ENCODE measurements at places on chromosomes 2 and 18.

DNA sequence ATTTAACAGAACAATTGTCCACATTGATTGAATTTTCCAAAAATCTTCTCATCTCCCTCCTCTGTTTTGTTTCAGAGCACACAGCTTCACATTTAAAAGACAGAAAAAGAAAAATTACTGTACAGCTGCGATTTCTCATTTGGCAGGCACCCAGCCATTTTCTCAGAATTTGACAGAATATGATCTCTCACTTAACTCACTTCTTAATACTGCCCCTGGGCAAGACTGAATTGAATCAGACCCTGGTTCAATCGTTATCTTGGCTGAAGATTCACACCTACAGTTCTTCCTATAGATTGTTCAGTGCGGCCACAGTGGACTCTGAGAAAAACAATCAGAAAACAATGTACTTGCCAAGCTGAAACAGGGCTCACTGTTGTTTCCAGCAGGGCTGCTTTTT is 90.2 kb upstream of the LHCGR start:
- no peak for DNase-seq

- DNase-seq = peak; percentile 44
These were observed 62.5 kb downstream of the CERS6 start for GRCh38 chr2:168518555-168519066.

GRCh38 chr2:7073901-7074300 is 156.7 kb downstream of the RNF144A start:
- no peak for DNase-seq

DNA sequence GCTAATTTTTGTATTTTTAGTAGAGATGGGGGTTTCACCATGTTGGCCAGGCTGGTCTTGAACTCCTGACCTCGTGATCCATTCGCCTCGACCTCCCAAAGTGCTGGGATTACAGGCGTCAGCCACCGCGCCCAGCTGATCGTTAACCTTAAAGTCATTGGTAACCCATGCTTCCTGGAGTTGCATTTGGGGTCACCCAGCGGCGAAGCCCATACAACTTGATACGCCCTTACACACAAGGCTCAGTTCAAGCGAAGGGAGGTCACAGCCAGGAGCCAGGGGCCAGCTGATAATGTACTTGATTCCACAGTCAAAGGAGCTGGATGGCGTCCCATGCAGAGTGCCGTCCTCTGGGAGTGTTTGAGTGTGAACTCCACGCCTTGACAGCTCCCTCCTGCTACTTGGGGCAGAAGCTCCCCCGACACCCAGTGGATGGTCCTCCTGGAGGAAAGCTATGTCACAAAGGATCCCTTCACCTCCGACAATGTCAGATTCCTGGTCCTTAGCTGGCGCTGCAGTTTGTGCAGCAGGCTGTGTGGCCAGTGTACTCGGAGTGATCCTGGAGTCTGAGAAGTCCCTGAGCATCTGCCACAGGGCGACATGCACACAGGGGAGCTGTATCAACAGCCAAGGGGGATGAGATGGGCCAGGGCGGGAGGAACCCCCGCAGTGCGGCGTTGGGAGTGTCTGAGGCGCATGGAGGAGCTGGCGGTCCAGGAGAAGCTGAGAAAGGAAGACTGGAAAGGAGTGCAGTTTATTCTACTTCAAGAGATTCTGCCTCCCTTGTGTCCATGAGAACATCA is 7.9 kb downstream of the CLHC1 start:
- no peak for DNase-seq

- no peak for DNase-seq
These were observed 24.3 kb upstream of the BOK start for GRCh38 chr2:241534293-241534692.

GRCh38 chr2:50535256-50535655 is 496.7 kb downstream of the NRXN1 start:
- DNase-seq = no peak

- DNase-seq = peak; percentile 32
These were observed 157.4 kb downstream of the SOX11 start for GRCh38 chr2:5849562-5849961.

DNA sequence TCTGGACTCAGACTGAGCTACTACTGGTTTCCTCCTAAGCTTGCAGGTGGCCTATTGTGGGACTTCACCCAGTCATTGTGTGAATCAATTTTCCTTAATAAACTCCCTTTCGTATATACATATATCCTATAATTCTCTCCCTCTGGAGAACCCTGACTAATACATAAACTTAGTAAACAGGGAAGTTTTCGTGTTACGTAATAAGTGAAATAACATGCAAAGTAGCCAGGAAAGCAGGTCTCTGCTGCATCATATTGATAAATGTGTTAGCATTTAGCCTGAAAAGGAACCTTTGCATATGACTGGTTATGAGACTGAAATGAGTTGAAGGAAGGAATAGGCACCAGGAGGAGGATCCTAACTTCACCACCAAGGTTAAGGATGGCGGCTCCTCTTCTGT is 527.2 kb upstream of the FAM98A start:
- DNase-seq = no peak

- peak; percentile 83 for DNase-seq
These were observed 155.2 kb downstream of the SH3BP4 start for GRCh38 chr2:235106874-235107639.

- no peak for DNase-seq
These were observed 48.2 kb upstream of the POLE4 start for GRCh38 chr2:74910245-74910644.

- DNase-seq = peak; percentile 81
These were observed 184.5 kb upstream of the LRP1B start for GRCh38 chr2:142315346-142315745.

DNA sequence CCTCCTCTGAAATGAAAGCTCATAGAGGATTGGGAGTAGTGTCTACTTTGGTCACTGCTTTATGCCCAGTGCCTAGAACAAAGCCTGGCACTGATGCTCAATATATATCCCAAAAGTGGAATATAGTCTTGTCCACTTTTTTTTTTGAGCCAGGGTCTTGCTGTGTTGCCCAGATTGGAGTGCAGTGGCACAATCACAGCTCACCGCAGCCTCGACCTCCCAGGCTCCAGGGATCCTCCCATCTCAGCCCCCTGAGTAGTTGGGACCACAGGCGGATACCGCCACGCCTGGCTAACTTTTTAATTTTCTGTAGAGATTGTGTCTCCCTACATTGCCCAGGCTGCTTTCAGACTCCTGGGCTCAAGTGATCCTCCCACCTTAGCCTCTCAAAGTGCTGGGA is 3.8 kb downstream of the FKBP7 start:
- DNase-seq = no peak

GRCh38 chr2:168314236-168314635 is 66.8 kb upstream of the STK39 start:
- no peak for DNase-seq

DNA sequence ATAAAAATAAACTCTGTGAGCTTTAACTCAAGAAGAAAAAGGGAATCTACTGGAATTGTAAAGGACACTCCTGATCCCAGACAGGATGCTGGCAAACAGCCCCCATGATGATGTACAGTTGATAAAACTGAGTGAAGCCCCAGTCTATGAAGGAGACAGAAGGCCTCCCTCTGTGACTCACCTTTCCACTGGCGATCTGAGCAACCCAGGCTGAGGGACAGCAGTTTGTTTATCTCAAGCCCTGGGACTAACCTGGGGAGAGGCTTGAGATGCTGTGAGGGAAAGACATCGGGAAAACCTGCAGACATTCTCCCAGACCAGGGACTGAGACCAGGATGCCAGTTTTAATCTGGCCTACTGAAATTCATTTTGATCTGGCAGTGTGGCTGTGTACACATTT is 104.5 kb upstream of the CDH2 start:
- peak; percentile 11 for DNase-seq

- DNase-seq = no peak
These were observed 423.3 kb downstream of the SETBP1 start for GRCh38 chr18:45104049-45104395.

DNA sequence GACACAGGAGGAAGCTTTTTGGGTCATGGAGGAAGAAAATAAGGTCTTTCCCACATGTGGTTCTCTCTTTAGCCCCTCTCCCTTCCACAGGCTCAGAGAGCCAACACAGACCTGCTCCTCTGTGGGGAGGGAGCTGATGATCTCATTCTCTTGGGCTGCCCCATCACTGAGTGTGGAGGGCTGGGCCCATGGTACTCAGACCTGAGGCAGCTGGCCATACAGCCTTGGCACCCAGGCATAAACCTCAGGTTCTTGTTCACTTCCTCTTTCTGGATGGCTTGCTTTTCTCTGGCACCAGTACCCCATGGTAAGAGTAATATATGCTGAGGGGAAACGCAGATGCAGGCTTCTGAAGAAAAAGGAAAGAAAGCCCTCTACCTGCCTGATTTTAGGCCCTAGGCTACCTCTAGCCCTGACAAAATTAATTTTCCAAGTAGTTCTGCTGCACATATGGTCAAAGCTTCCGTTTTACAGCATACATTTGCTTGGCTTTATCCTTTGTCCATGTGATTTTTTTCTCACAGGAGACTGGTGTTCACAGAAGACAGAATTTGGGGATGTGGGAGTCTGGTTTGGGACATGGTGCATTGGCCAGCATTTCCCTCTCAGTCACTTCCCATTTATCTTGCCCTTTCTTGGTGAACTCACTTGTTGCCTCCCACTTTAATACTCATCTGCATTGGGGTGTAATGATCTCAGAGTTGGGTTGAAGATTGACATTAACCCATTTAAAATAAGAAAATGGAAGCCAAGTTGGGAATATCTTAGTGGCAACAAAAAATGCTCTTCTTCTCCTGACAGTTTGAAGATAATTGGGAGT is 11.1 kb downstream of the DHRS9 start:
- no peak for DNase-seq

DNA sequence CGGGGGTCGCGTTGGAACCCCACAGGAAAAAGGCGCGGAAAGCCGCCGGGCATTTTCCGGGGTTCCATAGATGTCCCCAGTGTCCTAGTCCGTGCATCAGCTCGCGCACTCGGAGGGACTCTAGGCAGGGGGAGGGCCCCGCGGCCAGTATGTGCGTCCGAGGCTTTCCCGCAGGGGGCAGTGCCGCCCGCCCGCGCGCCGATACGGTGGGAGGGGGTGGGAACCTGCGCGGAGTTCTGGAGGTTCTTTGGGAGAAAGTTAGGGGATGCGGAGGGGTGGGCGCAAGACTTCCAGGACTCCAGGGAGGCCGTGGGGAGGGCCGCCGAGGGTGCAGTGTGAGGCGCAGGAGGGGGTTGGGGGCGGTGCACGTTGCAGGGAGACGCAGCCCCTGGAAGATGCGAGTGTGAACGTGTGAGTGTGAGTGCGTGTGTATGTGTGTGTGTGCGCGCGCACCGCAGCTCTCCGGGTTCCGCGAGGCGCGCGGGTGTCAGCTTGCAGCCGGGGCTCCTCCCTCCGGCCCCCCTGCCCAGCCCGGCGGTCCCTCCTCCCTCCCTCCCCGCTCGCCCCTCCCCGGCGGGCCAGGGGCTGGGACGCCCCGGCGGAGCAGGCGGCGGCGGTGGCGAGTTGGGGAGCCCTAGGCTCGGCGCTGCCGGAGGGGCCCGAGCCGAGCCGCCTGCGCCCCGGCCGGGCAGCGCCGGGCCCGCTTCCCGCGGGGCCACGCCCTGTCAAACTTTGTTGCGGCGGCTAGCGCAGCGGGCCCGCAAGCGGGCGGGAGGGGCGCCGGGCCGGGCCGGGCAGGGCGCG is at the start of gene TCF7L1:
TSS of gene TCF7L1 (plus strand) at position 559 of the 804 bp plus-strand sequence. CDS start 293 bp downstream, outside the sequence.
- peak; percentile 87 for DNase-seq

GRCh38 chr2:67896076-67896475 is 166.7 kb downstream of the C1D start:
- no peak for DNase-seq

DNA sequence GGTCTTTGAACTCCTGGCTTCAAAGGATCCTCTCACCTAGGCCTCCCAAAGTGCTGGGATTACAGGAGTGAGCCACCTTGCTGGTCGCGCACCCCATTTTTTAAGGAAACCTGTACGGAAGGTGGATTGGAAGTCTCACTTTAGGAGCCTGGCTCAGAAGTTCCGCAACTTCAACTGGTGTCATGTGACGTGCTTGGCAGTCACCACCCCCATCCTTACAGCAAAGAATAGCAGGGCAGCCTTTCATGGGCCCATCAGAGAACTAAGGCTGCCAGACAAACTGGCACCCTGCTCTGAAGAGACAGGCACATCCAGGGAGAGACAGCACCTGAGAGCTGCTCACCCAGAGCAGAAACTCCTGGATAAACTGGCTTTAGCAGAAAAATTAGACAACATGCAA is 3.3 kb upstream of the SLC66A2 start:
- DNase-seq = no peak

DNA sequence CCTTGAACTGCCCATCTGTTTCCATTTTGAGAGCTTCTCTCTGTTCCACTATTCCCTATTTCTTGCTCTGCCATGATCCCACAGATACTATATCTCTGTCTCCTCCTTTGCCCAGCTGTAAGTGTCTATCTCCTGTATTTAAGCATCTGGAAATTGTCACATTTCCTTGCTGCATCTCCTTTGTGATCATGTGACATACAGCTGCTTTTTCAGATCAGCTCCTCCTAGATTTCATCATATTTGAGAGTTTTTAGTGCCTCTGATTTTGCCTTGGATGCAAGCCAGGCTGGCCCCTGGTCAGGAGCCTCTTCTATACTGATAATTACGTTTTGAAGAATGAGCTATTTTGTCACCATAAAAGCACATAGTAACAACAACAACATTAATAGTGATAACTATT is 131.7 kb upstream of the TNP1 start:
- no peak for DNase-seq

DNA sequence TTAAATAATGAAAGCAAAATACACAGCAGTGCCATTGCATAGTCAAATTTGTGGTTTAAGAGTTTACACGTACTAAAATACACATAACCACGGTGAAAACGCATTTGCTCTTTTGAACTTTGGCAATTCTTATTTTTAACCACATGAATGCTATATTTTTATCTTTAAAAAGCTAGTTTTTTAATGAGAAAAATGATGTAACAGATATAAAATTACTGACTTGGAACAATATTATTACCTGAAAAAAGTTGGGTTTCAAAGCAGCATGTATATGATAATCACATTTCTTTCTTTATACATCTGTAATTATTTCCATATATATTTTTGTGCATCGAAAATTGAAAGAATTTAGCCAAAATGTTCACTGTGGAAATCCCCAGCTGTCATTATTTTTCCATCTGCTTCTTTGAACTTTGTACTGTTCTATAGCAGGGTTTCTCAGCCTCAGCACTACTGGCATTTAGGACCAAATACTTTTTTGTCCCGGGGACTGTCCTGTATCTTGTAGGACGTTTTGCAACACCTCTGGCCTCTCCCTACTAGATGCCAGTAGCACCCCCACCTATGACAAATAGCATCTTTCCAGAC is 75.9 kb upstream of the CAB39 start:
- no peak for DNase-seq

GRCh38 chr2:64863097-64863820 is 125.9 kb upstream of the SLC1A4 start:
- no peak for DNase-seq

GRCh38 chr2:99404039-99404796 is 67.0 kb downstream of the EIF5B start:
- DNase-seq = no peak

DNA sequence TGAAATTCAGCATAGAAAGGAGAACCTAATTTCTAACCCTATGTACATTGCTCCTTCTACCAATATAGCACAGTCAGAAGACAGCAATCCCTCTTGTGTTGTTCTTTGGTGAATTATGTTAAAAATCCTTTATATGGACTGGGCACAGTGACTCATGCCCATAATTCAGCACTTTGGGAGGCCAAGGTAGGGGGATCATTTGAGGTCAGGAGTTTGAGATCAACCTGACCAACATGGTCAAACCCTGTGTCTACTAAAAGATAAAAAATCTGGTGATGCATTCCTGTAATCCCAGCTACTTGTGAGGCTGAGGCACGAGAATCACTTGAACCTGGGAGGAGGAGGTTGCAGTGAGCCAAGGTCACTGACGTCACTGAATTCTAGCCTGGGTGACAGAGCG is 195.6 kb downstream of the TMX3 start:
- peak; percentile 40 for DNase-seq

GRCh38 chr2:234252772-234253171 is 202.3 kb downstream of the SPP2 start:
- DNase-seq = no peak
